ENCODE measurements at places on chromosomes 1 and 21.

GRCh38 chr1:240811256-240811655 lies 199.3 kb upstream of the GREM2 start:
- no peak for DNase-seq

DNA sequence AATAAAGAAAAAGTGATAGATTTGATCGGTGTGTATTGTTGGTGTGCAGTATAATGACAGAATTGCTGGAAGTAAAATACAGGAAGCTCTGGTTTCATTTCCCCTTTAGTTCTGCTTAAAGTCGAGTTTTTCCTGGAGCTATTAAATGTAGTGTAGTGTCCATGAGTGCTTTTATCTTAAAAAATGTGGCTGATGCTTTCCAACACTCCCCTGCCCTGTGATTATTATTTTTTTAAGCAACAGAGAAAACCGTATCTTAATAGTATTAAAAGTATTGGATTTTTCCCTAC lies 1.1 kb downstream of the LGALS8 start:
- DNase-seq, result no peak

DNA sequence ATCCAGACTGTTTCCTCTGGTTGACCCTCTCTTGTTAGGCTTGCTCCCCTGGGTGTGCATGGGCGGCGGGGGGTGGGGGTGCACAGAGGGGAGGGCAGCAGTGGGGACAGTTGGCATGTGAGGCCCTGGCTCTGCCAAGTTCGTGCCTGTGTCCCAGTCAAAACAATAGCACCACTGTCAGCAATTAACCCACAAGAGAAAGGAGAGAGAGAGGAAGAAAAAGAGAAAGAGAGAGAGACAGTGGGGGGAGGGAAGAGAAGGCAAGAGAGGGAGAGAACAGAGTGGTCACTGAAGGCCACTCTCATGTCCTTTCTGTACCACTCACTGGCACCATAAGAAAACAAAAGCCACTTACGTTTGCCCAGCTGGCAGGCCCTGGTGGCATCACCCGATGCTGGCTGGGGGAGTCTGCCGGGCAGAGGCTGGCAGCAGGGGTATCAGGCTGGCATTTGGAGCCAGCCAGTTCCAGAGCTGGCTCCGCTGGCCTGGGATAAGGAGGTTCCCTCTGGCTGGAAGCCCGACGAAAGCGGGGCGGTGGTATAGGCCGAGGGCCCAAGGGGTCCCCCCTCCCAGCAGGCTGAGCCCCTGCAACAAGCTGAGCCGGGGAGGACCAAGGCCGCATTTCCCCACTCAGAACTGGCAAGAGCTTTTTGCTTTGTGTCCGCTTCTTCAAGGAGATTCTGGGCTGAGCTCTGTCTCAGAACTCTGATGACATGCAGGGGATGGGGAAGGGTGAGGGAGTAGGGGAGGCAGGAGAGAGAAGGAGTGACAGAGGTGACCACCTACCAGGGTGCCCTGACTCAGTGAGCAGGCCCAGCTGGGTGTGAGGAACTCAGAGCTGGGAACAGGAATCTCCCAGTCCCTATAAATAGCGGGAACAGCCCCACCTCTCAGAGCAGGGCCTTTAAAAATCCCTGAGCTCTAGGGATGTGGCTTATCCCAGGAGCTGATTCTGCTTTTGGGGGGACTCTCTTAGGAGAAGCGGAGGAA lies 27.9 kb downstream of the PIK3C2B start:
- no peak for DNase-seq

DNA sequence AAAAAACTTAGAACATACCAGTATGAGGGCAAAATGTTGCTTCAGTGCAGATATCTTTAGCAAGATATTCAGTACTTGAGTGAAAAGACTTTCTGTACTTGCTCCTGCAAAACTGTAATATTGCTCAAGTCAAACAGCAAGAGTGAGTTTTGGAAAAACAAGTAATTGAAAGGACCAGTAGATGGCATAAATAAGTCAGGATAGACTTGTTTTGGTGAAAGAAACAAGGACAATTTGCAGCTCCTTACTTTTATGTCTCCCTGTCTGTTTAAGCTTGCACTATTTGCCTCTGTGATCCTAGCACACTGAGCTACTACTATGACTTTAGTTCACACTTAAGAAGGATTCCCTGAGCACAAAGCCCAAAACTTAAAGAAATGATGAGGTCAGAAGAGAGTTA lies 39.1 kb downstream of the IFI44 start:
- no peak for DNase-seq

GRCh38 chr21:32537569-32537881 lies 47.8 kb downstream of the TCP10L start:
- DNase-seq, result no peak

DNA sequence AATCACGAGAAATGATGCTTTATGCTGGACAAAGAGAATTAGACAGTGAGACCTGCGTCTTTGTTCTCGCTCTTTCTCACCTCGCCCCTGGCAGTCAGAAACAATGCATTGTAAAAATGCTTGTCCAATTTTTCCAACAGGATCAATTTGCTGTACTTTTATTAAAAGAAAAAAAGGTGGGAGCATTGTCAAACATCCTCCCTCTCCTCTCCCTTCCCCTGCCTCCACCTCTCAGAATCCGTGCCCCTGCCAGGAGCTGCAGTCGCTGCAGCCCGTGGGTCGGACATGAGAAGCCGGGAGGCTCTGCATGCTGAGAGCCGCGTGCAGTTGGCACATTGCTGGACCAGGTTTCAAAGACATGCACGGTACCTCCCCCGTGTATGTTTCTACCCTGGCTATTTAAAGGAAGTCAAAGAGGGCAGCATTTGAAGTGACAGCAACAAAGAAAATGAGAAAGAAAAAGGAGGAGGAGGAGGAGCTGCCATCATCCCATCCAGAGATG lies 161.0 kb upstream of the KAZN start:
- no peak for DNase-seq

GRCh38 chr1:48671578-48671977 lies 105.1 kb downstream of the BEND5 start:
- DNase-seq, result no peak

DNA sequence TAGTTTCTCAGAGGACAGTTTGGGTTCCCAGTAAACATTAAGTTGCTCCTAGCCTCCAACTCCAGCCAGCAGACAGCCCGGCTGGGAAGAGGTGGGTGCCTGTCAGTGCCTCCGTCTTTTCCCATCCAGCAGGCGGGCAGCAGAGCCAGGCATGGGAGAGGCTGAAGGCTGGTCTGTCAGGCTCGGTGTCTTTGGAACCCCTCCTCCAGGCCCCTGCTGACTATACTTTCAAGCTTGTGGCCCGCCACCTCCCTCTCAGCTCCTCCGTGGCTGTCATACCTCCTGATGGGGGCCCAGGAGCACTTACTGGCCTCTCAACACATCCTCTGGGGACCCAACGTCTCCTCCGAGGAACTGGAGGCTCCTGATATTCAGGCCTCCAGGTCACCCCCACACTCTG lies 140.9 kb downstream of the ACTL8 start:
- no peak for DNase-seq

DNA sequence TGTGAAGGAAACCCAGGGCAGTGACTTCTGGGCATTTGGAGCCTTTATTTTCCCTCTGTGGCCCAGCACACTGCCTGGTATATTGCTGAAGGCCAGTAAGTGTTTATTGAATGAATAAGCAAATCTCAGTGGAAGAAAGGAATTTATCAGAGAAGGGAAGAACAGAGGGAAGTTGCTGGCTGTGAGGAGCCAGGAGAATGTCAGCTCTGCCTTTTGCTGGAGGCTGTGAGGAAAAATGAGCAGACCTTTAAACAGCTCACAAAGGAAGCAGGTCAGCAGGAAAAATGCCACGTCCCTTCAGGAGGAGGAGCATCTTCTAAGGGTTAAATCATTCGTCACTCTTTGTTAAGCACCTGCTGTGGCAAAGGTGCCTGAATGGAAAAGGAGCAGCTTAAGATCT lies 75.9 kb downstream of the GIPC2 start:
- no peak for DNase-seq

DNA sequence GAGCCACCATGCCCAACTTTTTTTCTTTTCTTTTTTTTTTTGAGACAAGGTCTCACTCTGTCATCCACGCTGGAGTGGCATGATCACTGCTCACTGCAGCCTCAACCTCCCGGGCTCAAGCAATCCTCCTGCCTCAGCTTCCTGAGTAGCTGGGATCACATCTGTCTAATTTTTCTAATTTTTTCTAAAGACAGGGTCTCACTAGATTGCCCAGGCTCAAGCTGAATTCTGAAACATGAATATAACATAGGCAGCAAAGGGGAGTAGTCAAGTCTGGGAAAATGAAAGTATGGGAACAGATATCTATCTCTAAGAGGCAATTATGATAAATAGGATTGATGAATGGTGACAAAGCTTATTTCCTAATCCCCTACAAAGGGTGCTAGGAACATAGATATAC lies 7.3 kb upstream of the CMPK1 start:
- no peak for DNase-seq

DNA sequence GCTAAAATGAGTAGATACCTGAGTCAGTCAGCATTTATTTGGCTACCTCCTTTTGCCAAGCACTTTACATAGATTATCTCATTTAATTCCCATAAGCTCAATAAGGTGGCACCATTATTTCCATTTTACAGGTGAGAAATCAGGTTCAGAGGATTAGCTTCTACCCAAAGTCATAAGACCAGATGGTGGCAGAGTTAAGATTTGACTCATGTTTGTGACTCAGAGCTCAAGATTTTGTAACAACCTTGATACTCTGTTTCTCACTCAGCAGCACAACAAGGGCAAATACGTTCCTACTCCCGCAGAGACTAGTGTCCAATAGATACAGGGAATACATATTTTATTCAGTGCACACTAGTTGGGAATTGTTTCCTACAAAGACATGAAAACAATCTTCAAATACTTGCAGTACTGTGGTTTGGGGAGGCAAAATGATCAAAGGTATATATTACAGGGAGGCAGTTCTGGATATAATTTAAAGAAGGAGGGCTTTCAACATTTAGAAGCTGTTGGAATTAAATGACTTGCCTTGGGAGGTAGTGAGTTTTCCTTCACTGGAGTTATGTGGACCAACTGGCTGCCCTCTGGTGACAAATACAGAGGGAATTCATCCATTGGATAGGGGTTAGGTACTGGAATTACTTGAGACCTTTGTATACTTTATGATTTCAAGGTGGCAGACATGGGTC lies 3.6 kb downstream of the LEPR start:
- no peak for DNase-seq

DNA sequence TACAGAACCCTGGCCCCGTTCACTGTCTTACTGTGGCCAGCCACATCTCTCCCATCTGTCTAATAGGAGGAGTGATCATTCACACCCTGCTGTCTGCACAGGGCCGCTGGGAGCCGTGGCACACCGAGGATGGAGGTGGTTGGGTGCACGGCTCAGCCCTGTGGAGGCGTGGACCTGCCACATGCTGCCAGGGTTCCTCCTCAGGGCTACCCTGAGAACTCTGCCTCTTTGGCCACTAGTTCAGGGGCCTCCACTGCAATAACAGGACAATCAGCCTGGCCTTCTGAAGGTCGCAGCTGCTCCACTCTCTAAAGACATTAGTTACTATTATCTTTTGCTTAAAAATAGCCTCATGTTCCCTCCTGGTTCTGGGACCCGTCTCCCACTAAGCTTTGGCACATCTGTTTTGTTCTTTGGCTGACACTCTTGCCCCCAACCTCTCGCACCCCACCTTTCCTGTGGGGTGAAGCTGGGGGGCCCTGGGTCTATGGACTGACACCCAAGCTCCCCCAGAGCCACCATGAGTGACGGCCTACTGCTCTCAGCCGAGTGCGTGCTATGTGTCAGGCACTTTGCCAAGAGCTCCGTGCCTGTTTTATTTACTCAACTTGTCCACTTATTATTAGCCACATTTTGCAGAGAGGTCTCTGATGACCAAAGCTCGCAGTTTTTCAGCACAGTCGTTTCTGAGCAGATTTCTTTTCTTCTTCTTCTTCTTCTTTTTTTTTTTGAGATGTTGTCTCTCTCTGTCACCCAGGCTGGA lies 66.3 kb downstream of the ARHGEF10L start:
- no peak for DNase-seq

- DNase-seq, result no peak
These were observed 27.4 kb downstream of the MORN1 start for GRCh38 chr1:2363847-2364513.

GRCh38 chr1:83882906-83883305 lies 116.0 kb downstream of the TTLL7 start:
- DNase-seq, result no peak

GRCh38 chr1:109404838-109405237 lies 7.1 kb upstream of the SORT1 start:
- no peak for DNase-seq

DNA sequence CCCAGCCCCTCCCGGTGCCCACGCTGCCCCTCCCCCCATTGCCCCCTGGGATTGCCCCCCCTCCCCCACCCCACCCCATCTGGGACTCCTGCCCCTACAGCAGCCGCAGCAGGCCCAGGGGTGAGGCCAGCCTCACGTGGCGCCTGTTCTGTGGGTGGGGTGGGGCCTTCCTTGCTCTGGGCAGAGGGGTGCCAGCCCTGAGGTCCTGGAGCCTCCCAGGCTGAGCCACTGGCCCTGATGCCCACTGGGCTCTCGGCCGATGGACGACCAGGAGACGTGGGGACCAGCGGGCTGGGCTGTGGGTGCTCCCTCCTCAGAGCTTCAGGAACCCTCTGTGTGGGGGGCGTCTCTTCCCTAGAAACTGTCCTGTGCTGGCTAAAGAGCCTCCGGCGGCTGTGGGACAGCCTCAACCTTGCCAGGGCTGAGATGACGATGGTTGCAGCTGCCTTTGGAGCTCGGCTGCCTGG lies 5.8 kb upstream of the C1orf159 start:
- no peak for DNase-seq

- DNase-seq, result no peak
These were observed 535.4 kb downstream of the SMYD3 start for GRCh38 chr1:245971711-245972085.

GRCh38 chr1:100622966-100623762 lies 85.2 kb downstream of the GPR88 start:
- no peak for DNase-seq

DNA sequence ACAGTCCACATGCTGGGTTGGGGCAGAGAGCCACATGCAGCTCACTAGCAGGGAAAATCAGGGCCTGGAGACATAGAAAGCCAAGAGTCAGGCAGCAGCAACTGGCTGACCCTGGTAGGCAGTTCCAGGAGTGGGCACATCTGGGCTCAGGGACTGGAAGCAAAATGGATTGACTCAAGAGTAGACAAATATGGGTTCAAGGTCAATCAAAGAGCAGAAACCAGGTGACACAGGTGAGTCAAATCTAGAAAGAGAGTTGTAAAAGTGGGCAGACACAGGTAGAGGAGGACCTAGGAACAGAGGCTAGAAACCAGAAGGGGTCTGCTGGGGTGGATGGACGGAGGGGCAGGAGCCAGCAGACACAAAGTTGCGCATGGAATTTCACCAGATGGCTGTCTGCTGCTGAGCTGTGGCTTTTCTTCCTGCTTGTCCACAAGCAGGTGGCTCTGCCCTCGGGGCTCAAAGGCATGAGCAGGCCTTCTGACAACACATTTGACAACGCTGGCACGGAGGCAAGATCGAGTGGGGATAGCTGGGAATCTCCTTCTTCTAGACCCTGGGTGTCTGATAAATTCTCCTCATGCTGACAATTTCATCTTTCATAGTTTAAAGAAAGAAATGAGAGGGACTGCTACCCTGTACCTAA lies 40.8 kb upstream of the IGSF3 start:
- DNase-seq, result no peak

Measured in stimulated activated CD4-positive, alpha-beta T cell treated with anti-CD3 and anti-CD28 coated beads, Interleukin-4, amount 100 ng/mL, for 1 hour (primary cell).